ENCODE measurements at places on chromosomes 1 and 21.

GRCh38 chr1:239644604-239645003 is 258.2 kb downstream of the CHRM3 start:
- DNase-seq: no peak

DNA sequence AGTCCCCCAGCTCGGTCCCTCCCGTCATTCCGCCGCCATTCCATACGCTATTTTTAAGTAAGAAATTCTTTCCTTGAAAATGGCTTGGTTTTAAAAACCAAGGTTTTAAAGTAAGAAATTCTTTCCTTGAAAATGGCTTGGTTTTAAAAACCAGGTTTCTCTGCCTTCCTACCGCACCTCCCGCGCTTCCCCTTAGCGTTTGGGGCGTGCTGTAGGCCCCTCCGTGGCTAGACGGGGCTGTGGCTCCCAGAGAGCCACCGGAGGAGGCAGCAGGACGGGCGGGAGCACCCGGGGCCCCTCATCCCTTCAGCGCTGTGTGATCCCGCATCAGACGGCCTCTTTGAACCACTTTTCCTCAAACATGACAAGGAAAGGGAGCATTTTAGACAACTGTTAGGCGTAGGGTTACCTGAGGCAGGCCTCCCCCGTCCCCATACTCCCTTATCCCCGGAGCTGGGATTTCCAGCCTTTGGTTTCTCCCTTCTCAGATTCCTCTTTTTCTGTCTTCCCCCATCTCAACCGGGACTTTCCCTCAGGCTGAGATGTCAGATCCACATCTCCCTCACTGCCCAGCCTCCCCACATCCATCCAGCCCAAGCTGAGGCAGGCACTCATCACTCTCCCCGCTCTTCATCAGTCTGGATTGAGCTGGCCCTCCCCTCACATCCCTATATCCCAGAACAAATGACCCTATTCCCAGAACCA is 541 bp upstream of the CD58 start:
- no peak for DNase-seq

DNA sequence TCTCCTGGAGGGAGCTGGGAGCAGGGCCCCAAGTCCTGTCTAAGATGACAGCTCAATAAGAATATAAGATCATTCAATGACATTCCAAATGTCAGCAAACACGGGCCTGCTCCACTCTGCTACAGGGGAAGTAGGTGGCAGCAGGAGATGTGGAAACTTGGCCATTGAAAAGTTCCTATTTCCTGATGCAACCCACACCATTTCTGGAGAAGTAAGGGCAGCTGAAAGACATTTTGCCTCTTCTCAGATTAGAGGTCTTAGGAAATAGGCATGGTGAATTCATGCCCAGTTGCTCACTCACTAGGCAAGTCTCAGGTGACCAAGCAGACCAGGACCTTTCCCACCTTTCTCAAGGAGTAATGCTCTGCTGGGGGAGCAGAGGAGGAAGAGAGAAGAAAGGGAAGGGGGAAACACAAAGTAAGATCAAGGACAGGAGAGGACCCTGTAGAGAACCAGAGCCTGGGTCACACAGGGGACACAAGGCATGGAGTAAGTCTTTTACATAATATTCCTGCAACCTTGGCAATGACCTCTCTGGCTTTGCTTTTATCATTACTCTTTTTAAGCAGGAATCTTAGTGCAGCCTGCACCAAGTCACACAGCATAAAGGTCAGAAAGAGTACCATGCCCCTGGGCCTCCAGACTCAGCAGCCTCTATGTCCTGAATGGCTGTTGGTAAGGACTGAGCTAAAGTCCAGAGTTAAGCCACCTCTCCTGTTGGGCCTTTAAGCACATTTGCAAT is 68.9 kb downstream of the DMAP1 start:
- no peak for DNase-seq

GRCh38 chr1:189275796-189276195 is 1201.9 kb downstream of the BRINP3 start:
- DNase-seq: no peak

DNA sequence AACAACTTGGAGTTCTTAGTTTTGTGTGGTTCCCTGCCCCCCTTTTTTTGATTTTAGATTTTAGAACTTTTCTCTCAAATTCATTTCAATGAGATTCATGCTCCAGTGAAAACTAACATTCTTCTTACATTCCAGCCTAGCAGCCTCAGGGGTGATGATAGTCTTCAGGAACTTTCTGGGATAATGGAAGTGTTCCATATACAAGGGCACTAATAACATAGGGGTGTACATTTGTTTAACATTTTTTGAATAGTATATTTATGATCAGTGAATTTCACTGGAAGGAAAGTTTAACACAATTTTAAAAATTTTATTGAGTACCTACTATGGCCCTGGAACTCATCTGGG is 61.4 kb upstream of the ZNF648 start:
- no peak for DNase-seq

- no peak for DNase-seq
Observed at GRCh38 chr21:22791376-22791775, 1793.2 kb downstream of the NCAM2 start.

DNA sequence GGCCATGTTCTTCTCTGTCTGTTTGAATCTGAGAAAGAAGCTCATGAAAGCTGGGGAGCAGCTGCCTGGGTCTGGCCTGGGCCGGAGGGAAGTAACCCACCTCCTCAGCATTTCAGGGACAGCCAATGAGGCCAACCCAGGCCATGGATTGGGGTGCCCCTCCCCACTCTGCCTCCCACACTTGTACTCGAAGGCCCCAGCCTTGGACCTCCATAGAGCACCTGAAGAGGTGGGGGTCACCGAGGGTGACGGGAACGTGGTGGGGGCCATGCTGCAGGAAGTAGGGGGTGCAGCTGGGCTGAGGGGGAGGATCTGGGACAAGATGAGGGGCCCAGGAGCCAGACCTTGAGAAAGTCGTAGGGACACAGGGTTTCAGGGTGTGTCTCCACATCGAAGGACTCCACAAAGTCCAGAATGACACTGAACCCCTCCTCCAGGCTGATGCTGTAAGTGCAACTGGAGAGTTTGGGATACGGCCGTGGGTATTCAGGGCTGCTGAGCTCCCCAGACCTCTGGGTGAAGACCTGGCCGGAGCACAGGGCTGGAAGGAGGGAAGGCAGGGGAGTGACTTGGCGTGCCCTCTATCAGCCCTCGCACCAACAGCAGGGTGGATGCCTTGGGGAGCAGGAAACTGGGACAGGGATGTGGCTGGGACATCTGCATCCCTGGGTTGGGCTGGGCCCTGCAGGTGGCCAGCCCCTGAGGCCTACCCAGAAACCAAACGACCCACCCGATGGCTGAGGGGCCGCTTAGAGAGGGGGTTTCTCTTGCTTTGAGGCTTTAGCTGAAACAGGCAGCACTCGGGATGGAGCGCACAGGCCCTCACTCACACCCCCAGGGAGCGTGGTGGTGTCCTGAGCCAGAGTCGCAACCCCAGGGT is 3.8 kb downstream of the MASP2 start:
- DNase-seq: no peak

DNA sequence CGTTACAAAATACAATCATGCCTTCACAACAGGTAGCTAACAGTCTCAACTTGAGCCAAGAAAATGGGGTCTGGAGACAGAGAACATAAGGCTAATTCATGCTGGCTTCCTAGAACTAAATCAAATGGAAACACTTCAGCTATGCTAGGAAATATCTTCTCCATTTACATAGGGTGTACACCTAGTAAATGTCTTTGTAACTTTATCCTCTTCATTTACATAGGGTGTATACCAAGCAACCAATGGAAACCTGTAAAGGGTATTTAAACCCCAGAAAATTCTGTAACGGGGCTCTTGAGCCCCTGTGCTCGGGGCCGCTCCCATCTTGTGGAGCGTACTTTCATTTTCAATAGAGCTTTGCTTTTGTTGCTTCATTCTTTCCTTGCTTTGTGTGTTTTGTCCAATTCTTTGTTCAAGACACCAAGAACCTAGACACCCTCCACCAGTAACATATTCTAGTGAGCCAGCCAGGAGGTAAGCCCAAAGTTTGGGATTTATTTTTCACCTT is 19.5 kb upstream of the CYP4X1 start:
- DNase-seq: no peak

DNA sequence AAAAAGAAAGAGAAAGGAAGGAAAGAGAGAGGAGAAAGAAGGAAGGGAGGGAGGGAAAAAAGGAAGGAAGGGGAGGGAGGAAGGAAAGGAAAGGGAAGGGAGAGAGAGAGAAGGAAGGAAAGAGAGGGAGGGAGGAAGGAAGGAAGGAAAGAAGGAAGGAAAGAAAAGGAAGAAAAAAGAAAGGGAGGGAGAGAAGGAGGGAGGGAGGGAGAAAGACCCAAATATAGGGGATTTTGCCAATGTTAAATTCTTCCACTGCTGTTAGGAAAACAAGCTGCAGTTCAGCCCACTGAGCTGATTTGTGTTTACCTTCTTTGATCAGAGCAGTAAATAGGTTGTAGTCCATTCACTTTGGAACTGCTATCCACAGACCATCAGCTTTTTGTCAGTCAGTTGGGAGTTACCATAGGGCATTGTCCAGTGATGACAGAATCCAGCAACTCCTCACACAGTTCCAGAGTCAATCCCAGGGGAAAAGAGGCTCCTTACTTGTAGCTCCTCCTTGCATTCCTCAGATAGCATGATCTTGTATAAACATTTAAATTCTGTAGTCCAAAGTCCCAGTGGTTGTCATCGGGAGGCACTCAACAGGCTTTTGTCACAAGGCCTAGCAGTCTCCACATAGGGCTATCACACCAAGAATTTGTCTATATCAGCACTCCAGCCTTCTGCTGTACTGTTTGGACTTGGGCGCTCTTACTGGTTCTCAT is 13.5 kb upstream of the PPP1R8 start:
- no peak for DNase-seq

DNA sequence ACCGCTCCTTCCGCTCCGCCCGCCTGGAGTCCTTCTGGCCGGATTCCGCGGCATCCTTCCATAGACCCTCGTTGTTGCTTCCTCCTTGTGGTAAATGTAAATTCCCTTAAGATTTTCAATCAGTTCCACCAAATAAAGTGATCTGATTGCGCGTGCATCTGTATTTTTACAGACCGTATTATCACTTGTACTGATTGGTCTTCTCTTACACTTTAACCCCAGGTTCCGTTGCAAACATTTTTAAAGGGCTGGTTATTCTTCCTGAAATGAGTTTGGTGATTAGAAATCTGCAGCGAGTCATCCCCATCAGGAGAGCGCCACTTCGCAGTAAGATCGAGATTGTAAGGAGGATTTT is 483 bp downstream of the YBEY start:
- no peak for DNase-seq

GRCh38 chr1:89454845-89455521 is 69.6 kb upstream of the LRRC8B start:
- DNase-seq: peak; percentile 38

GRCh38 chr1:115454837-115455511 is 116.9 kb upstream of the NGF start:
- no peak for DNase-seq

DNA sequence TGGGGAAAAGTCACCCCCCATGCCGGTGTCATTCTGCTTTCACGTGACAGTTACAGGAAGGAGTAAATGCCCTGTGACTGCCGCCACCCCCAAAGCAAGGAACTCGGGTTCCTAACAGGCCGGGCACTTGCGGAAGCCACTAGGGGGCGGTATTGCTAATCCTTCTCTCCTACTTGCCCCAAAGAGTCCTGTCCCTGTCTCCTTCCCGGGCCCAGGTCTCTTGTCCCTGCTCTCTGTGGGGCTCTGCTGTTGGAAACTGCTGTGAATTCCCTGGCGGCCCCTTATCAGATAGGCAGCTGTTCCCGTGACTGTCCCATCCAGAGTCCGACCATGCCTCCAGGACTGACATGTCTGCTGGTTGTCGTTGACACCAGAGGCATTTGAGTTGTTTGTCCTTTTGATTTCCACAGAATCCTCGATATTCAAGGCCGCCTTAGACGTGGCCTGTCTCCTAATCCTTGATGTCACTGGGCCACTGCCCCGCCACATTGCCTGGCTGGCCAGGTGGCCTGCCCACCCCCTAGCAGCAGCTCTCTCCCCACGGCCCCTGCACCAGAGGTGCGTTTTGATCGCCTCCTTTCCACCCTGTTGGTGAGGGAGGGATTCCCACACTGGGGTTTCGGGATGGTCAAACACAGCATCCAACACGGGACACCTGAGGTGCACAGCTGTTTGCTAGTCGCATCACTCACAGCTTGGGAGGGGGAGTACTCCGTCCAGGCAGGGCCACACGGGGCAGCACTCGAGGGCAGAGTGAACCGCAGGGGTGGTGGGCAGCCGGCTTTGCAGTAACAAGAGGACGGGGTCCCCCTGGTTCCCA is 37.3 kb downstream of the CHAF1B start:
- peak; percentile 74 for DNase-seq

DNA sequence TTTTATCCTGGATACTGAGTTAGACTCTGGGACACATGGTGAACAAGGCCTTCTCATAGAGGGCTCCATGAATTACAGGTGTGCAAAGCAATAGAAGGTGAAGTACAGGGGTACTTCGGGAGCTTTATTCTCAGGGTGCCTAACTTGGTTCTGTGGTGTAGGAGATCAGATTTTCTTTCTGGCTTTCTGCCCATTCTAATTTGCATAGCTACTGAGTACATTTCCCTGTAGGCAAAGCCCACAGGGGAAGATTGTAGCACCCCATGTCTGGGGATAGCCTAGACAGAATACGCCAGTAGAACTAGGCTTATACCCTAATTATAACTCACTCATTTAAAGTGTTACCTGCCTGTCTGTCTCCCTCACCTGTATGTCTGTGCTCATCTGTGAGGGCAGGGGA is 49.7 kb downstream of the PGM1 start:
- no peak for DNase-seq

GRCh38 chr1:173202424-173203145 is 4.5 kb downstream of the TNFSF4 start:
- DNase-seq: no peak

GRCh38 chr1:233654658-233655280 is 40.9 kb downstream of the KCNK1 start:
- DNase-seq: no peak

DNA sequence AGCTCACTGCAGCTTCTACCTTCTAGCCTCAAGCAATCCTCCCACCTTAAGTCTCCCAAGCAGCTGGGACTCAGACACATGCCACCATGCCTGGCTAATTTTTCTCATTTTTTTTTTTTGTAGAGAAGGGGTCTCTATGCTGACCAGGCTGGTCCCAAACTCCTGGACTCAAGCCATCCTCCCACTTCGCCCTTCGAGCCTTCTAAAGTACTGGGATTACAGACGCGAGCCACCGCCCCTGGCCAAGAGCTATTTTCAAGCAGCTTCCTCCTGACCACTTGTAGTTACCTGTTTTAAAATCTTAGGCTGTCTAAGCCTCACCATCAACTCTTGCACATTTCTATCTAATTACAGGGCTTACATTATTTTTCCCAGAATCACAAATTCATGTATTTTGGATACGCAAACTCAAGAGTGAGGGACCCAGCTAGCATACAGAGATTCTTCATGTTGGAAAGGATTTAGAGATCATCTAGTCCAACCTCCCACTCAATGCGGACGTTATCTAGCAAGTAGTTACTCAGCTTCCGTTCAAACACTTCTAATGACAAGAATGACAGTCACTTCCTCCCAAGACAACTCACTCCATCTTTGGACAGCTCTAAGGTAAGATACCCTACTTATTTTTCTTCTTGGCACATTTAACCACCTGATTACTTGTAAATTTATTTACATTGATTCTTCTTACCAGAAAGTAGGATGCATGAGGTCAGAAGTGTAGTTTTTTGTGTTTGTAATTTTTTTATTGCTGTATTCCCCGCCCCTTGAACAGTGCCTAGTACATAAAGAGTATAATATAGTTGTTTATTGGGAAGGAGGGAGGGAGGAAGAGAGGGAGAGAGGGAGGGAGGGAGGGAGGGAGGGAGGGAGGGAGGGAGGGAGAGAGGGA is 65.4 kb downstream of the LUZP1 start:
- DNase-seq: peak; percentile 43

Data from GM13977 (cell line).